ENCODE measurements at places on chromosomes 5 and 9.
A peak's percentile ranks its signal among the peaks of the same experiment; 100 is the strongest.

GRCh38 chr9:86259557-86259956 is at the start of gene C9orf153:
Gene C9orf153, minus strand, starts transcription at chr9:86259657. Its CDS starts 30,054 bp downstream, at chr9:86229603.
- no peak for DNase-seq
- H3K27me3 ChIP-seq = no peaks in the 10 kb centered on the region
- H3K4me3 ChIP-seq = no peak within 1 kb of the TSS
- no peak within 1 kb of the TSS for H3K27ac ChIP-seq
- peaks cover 13% of the 10 kb centered on the region for H3K36me3 ChIP-seq

DNA sequence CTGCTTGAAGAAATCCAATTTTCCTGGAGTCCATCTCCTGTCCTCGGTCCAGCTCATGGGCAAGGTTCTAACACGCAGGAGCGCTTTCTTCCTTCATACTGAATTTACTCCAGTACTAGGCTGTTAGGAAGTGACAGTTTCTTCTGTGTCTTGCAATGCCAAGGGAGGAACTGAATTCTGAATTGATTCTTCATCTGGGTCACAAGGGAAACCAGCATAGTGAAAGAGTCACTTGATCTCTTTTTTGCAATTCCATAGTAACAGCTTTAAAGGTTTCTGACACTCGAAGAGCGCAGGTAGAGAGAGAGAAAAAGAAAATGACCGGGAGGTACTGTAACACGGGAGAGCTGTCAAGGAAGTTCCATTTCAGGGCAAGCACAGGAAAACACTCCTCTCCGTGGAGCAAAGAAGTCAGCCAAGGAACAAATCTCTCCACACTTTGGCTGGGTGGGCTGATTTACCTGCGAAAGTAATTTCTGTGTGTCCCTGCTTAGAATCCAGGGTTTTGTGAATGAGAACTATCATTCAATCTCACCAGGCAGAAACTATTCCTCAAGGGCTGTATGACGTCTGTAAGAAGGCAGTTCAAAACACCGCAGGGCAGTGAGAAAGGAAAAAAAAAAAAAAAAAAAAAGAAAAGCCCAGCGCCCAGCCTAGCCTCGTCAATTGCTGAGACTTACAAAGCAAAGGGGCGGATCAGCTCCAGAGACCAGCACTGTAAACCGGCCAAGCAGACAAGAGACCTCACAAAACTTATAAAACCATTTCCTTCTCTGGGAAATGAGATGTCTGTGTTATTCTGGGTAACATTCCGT is 617.8 kb downstream of the PDE4D start:
- no peaks in the 10 kb centered on the region for H3K4me1 ChIP-seq
- no peaks in the 10 kb centered on the region for H3K36me3 ChIP-seq
- no peaks in the 10 kb centered on the region for H3K27me3 ChIP-seq
- H3K27ac ChIP-seq = no peak overlapping the region
- no peak for DNase-seq
- no peak overlapping the region for H3K4me3 ChIP-seq

DNA sequence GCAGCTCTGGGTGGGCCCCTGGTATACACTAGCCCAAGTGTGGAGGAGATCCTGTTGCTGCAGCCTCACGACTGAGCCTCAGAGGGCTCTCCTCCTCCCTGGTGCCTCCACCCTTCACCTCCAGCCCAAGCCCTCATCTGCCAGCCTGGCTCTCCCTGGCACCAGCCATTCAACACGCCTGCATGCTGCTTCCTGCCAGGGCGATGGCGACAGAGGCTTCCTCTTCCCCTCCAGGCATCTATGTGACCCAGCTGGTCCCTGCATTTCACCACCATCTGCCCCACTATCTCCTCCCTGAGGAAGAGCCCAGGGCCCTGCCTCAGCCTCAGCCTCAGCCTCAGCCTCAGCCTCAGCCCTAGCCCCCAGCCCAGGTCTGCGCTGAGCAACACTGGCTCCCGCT is 54.8 kb upstream of the ANGPTL2 start:
- no peak overlapping the region for H3K27ac ChIP-seq
- no peaks in the 10 kb centered on the region for H3K27me3 ChIP-seq
- H3K4me3 ChIP-seq = no peak overlapping the region
- DNase-seq = no peak

- H3K4me3 ChIP-seq = no peak overlapping the region
- no peaks in the 10 kb centered on the region for H3K36me3 ChIP-seq
- H3K27me3 ChIP-seq = peaks cover 23% of the 10 kb centered on the region
- DNase-seq = no peak
These were observed 668 bp downstream of the GLIS3 start for GRCh38 chr9:4299005-4299795.

DNA sequence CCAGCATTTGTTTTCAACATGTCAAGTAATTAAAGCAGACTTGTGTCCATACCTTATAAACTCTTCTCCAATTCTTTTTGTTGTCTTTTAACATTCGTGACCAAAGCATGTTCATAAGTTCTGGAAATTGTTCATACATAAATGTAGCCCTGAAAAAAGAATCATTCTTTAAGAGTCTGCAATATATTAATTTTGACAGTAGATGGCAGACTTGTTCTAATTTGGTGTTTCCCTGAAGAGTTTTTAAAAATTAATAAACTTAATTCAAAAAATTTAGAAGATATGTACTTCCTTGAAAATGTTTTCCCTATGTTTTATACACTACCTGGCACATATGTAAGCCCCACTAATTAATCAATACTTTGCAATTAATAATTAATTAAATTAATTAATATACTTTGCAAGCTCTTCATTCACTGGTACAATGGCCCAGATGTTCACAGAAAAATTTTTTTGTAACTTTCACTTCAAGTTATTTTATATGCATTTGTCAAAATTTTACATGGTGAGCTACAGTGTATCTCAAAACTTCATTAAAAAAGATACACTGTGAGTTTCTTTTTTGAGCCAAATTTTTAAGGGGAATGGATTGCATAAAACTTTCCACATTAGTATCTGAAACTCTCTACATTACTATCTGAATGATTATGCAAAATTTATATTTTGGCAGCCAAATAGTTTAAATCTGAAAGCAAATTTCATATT is 42.1 kb downstream of the CLINT1 start:
- no peaks in the 10 kb centered on the region for H3K27me3 ChIP-seq
- no peak for DNase-seq
- H3K36me3 ChIP-seq = peaks cover 53% of the 10 kb centered on the region
- no peak overlapping the region for H3K4me3 ChIP-seq
- H3K4me1 ChIP-seq = no peaks in the 10 kb centered on the region
- no peak overlapping the region for H3K27ac ChIP-seq

DNA sequence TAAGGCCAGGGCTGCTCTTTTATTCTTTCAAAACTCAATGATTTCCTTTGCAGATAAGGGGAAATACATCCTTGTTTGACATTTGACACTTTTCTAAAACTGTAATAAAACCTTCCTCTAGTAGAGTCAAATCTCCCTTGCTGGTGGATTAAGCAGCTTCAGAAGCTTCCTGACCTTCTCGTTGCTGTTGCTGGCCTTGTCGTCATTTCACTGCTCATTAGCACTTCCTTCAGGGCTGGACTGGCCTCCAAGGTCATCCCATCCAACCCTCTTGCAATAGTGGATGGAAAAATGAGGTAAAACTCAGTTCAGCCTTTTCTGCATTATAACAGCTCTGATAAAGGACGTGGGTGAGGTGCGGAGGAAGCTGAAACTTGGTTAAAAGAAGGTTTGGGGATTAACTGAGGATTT is 1.1 kb upstream of the ADAMTSL1 start:
- no peak overlapping the region for H3K27ac ChIP-seq
- no peaks in the 10 kb centered on the region for H3K27me3 ChIP-seq
- no peaks in the 10 kb centered on the region for H3K36me3 ChIP-seq

DNA sequence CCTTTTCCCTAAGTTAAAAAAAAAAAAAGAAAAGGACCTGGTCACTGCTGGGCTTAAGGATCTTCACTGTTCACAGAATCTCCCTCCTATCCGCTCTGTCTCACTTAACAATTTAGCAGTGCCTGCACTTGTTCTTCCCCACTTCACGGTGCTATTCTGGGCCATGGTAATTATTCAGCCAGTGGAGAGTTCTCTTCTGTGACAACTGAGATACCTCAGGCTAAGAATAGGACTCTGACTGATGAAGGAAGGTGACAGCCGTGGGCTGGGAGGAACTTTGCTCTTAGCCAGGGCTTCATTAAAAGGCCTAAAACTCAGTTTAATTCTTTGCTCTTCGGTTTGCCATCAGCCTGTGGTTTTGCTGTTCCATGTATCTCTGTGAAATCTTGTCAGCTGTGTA is 51.9 kb upstream of the ENTREP1 start:
- no peaks in the 10 kb centered on the region for H3K36me3 ChIP-seq
- no peak for DNase-seq
- H3K4me3 ChIP-seq = no peak overlapping the region
- H3K27ac ChIP-seq = no peak overlapping the region
- H3K27me3 ChIP-seq = 0 out of 2 replicates have a peak, but pooled peaks cover 1% of the 10 kb centered on the region

DNA sequence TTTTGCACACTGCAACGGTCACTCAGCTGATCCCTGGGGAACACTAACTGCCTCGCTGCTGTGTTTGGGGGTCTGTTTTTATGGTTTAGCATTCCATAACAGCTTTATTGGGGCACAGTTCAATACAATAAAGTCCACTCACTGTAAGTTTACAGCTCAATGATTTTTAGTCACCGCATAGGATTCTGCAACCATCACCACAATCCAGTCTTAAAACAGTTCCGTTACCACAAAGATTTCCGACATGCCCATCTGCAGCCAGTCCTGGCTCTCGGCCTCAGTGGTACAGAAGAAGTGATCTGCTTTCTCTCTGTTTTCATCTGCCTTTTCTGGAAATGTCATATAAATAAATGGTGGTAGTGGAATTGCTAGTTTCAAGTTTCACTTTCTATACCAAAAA is 23.6 kb downstream of the OR2V2 start:
- DNase-seq = no peak
- H3K27me3 ChIP-seq = no peaks in the 10 kb centered on the region
- H3K36me3 ChIP-seq = no peaks in the 10 kb centered on the region
- no peak overlapping the region for H3K27ac ChIP-seq

- no peak overlapping the region for H3K4me3 ChIP-seq
- H3K27ac ChIP-seq = no peak overlapping the region
- peak; percentile 1 for DNase-seq
- no peaks in the 10 kb centered on the region for H3K36me3 ChIP-seq
These were observed 28.4 kb downstream of the TIMD4 start for GRCh38 chr5:156934450-156935211.

DNA sequence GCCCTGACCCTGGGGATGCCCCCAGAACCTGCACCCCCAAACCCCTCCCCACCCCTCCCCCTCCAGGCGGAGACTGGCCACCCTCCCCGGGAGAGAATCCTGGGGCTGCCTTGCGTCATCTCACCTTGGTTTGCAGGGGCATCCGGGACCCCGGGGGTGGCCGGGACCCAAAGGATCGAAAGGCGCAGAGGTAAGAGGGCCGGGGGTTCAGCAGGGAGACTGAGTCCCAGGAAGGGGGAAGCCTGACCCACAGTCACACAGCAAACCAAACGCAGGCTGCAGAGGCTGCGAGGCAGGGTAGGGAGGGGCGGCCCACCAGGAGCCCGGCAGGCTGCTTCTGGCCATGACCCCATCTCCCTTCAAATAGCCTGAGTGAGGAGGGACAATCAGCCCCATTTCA is 33.8 kb upstream of the ORM1 start:
- no peak for DNase-seq
- H3K36me3 ChIP-seq = no peaks in the 10 kb centered on the region
- no peaks in the 10 kb centered on the region for H3K27me3 ChIP-seq
- H3K27ac ChIP-seq = no peak overlapping the region
- no peaks in the 10 kb centered on the region for H3K4me1 ChIP-seq

DNA sequence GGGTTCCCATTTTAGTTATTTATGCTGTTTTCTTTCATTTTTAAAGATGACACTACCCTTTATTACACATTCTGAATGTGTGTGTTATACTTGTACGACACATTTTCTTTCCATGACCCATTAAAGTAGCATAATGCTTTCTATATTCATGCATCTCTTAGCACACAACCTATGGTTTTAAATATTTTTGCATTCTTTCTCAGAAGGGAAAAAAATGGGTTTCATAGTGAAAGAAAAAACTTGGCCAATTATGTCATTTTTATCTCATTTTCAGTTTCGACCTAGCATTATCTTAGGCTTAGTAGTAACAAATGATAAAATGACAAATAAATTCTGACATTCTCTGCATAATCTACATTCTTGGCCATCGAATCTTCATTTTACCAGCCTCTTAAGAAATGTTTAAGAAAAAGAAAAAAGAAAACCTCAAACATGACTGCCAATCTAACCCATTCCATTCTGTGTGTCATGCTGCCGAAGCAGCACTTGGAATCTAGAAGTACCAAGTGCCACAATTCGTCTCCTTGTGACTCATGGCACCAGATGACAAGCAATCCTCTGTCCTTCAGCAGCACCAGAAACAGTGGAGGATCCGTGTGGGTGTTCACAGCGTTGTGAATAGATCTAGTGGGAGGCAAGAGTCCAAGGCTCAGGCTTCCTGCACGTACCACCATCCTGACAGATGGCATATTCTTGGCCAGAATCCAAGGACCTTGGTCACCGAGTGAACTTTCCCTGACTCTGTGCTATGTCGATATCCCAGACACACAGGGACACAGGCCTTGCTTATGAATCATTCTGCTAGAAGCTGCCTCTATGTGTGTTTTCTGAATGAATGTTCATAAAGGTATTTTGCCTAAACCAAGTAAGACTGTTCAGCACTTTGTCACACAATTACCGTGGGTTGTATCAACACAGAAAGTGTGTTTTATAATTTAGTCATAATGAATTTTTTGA is 502.7 kb downstream of the NR2F1-AS1 start:
- no peak overlapping the region for H3K4me3 ChIP-seq
- H3K27me3 ChIP-seq = no peaks in the 10 kb centered on the region
- no peak overlapping the region for H3K27ac ChIP-seq
- no peaks in the 10 kb centered on the region for H3K36me3 ChIP-seq

DNA sequence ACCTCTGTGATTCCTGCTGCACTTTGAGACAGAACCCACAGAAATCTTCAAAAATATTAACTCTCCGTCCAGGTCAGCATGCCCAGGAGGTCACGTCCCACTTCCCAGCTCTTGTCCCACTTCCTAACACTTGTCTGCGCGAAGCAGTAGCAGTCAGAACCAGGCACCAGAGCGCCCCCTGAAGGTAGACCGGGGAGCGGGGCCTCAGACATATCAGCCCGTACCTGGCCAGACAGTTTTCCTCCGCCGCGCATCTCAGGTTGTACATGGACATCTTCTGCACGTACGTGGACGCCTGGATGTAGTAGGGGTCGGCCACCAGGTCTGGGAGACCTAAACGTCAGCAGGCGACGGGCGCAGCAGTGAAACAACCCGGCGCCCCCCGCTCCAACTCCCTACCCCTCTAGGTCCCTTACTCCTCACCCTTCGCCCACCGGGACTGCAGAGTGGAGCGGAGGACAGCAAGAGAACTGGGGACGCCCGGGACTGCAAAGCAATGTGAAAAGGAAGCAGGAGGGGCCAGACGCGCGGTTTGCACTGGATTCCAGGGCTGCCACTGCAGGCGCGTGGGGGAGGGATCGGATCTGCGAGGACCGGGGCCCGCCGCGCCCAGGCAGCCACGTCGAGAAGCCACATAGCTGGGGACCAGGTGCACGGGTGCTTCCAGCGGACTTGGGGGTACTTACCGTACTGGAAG is 1.2 kb downstream of the LOX start:
- no peak overlapping the region for H3K4me3 ChIP-seq
- H3K36me3 ChIP-seq = no peaks in the 10 kb centered on the region
- H3K27me3 ChIP-seq = no peaks in the 10 kb centered on the region

All from K562 (cell line).